ENCODE measurements at places on chromosomes 5 and 9.
A peak's percentile ranks its signal among the peaks of the same experiment; 100 is the strongest.

GRCh38 chr9:103681435-103681834 lies 412.7 kb upstream of the SMC2 start:
- DNase-seq, result no peak

GRCh38 chr9:129633848-129634247 lies 7.9 kb downstream of the NTMT1 start:
- DNase-seq, result no peak

GRCh38 chr5:17154211-17154996 lies 63.0 kb upstream of the BASP1 start:
- DNase-seq, result no peak

DNA sequence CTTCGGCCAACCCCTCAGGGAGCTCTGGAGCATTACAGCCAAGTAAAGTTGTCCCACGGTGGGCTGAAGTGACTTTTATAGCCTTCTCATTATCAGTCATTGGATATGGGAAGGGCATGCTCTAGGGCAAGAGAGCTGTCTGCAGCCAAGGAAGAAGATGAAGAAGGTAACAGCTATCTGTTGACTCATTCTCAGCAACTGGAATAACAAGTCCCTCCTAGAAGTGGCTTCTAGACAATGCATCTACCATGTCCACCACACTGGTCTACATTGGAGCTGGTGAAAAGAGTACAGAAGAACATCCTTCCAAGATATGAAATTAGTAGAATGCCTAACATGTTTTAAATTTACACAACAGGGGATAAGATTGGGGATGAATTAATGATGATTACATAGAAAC lies 524.2 kb downstream of the ACTL7B start:
- no peak for DNase-seq

DNA sequence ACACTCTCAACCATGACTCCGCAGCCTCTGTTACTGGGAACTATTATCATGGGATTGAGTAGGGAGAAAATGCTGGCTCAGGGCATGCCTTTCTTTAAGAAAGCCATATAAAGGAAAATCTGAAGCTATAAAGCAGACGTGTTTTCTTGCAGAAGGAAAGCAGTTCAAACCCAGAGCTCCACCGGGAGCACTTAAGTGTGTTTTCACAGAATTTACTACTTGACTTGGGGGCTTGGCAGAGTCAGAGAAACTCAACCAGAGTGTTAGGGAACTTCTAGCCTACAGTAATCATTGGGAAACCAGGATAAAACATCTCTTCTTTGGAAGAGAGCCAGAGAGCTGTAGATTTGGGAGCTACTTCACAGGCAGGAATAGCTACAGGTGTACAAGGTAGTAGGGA lies 283.4 kb upstream of the ADRA1B start:
- DNase-seq, result no peak

DNA sequence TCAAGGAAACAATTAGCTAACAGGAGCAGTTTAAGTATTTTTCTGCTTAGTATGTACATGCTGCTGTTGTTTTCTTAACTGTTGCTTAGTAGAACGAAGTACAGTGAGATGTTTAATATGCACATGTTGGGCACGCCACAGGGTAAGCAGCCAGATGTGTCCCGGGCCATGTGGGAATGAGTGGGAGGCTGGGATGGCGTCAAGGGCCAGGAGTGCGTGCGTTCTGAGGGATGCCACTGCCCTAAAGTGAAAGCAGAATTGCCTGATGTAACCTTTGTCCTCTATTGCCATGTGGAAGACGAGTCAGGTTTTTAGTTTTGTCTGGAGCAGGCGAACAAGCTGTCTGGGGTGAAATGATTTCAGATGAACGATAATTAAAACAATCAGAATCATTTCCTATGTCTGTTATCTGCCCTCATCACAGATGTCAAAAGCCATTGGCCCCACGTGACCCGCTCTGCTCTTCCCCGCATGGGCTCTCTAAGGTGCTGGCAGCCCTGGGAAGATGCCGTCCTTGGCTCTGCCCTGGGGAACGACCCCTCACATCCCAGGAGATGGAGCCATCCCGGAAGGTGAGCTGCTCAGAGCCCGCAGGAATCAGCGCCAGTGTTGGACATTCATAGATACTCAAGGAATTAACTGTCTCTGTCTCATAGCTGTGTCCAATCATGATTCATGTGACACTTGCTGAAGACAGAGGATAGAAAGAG lies 356.6 kb upstream of the IRX4 start:
- DNase-seq, result no peak

DNA sequence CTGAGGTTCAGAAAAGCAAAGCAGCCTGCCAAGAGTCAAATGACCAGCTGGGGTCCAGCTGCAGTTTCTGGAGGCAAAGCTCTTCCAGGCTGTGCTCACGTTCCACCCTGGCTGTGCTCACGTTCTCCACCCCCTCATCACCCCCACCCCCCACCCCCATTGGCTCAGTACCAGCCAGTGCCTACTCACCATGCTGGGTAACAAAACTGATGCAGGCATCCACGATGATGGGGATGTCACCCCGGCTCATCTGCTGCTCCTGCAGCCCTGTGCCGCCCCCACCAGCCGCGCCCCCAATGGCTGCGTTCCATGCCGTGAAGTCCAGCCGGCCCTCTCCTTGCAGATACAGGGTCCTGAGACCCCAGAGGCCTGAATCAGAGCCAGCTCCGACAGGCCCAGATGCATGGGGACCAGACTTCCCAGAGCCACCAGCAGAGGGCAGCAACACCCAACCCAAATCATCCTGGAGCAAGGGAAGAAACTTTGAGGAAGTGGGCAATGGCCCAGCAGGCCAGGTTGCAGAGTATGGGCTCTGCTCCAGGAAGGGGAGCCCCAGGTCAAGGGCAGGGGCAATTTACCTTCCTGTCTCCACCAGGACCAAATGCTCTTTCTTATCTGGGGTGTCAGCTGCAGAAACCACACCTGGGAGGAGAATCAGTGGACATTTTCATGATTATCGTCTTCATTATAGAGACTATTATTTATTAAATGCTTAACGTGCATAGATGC lies 13.7 kb upstream of the FCHSD1 start:
- DNase-seq, result peak; percentile 79

DNA sequence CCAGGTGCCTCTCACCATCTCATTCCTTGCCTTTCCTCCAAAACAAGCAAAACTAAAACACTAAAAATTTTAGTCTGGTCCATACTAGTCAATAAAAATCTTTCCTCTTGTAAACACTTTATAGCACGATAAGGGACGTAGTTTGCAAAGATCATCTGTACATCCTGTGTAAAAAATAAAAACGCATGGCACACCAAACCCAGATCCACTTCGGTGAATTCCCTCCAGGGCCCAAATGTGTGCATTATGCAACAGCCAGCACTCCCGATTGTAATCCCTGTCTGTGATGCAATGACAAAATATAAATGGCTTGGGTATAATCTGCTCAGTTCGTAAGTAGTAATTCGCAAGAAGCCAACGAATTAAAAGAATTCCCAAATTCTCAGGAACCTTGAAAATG lies 1.4 kb downstream of the FAM169A start:
- no peak for DNase-seq

- no peak for DNase-seq
Observed at GRCh38 chr5:90898326-90899013, 339.9 kb downstream of the ADGRV1 start.

Measured in activated T-cell treated with anti-CD3 and anti-CD28 coated beads, Interleukin-2, amount 50 U/mL, for 72 hours (primary cell).